Stimulated activated CD4-positive, alpha-beta T cell treated with anti-CD3 and anti-CD28 coated beads, Interleukin-12 subunit alpha, Interleukin-12 subunit beta, amount 100 ng/mL, for 4 hours (primary cell): ENCODE measurements at places on chromosomes 11 and 22.

GRCh38 chr11:73266646-73267020 lies 5.5 kb upstream of the P2RY6 start:
- no peak for DNase-seq

DNA sequence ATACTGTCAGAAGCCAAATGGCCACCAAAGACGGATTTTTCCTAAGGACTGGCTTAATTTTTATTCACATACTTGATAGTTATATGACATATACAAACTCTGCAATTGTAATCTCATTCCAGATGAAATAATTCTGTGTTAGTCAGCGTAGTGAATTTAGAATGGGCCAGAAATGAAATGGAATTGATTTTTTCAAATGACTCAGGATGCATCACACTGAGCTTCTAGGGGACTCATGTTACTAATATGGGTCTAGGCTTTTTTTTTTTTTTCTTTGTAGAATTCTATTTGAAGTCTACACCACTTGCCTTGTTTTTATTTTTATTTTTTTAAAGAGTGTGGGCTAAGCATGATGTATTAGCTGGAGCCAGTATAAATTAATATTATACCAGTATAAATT lies 62.7 kb downstream of the SPECC1L start:
- DNase-seq: no peak

DNA sequence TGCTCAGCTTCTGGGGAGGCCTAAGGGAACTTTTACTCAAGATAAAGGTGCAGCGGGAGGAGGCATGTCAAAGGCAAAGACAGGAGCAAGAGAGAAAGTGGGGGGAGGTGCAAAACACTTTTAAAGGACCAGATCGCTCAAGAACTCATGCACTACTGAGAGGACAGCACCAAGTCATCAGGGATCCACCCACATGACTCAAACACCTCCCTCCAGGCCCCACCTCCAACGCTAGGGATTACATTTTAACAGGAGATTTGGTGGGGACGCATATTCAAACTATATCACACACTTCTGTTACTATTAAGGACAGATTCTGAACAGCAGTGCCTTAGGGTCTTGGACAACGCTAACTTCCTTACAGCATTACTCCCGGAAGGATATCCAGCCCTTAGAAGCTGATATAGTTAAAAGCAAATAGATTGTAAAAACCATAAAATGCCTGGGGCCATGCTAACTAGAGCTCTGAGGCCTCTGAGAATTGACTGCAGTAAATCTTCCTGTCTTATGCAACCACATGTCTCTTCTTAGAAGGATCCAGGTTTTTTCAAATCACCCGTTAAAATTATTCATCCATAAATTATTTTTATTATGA lies 16.7 kb upstream of the ZC3H12C start:
- DNase-seq: no peak

- DNase-seq: no peak
These were observed 40.7 kb downstream of the ZNF202 start for GRCh38 chr11:123700772-123701171.

GRCh38 chr11:58980159-58980843 lies 41.0 kb downstream of the GLYATL1 start:
- DNase-seq: no peak

GRCh38 chr11:116504541-116505297 lies 268.1 kb downstream of the BUD13 start:
- DNase-seq: no peak

DNA sequence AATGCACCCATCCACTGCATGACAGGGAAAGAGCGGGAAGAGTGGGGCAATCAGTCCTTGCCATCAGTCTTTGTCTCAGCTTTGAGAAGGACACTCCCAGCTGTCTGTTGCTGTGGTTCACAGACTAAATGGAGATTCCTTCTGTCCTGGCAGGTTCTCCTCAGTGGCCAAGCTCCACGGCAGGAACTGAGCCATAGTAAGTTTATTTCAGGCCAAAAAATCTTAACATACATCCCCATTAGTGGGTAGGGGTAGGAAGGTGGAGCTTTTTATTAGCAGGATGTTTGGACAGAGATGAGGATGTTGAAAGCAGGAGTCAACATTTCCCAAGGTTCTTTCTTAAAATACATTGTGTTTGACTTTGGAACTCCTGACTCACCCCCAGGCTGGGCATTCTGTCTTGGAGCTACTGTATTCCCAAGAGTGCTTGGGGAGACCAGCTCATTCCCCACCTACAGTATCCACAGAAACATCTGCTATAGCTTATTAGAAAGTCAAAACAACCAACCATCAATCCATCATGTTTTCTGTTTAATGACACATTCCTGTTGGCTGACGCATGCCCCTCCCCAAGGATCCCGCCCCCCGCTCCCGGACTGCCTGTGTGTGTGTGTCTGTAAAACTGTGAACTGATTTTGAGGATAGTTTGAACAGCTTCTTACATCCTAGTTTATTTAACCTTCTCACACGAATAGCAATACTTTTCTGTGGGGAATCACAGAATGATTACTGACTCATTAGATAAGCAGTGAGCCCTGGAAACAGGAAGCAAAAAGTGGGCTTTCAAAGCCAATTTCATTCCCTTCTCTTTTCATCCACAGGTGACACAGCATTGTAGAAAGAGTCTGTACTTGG lies 109.5 kb downstream of the CCDC81 start:
- DNase-seq: no peak

DNA sequence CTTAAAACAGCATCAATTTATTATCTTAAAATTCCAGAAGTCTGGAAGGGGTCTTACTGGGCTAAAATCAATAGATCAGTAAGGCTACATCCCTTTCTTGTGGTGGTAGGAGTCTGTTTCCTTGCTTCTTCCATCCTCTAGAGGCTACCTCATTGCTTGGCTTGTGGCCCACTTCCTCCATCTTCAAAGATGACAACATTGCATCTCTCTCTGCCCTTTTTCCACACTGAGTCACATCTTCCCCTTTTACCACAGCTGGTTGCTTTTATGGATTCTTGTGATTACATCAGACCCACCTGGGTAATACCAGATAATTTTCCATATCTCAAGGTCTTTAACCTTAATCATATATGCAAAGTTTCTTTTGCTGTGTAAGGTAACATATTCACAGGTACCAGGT lies 60.9 kb downstream of the GRIA4 start:
- DNase-seq: no peak

DNA sequence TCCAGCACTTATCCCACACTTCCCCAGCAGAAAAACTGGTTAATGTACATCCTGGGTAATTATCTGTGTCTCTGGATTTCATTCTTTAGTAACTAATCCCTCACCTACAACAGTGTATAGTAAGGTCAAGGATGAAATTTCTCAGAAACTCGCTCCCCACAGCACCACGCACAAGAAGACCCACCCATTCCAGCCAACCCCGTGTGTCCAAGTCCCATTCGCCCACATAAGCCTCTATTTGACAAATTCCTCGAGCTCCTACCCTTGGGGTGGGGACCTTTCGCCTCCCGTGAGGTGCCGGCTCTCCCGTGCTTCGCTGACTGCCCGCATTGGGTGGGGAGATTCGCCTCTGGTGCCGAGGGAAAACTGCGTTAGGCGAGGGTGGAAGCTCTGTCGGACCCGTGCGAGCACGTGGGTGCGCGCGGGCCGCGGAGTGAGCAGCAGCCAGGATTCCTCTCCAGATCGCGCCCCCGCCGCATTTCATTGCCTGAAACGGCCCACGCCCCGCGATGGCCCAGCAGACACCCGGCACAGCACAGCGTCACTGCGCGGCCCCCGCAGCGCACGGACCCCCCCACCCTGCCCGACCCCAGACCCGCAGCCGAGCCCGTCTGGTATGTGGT lies 866 bp downstream of the EXPH5 start:
- DNase-seq: peak; percentile 45

DNA sequence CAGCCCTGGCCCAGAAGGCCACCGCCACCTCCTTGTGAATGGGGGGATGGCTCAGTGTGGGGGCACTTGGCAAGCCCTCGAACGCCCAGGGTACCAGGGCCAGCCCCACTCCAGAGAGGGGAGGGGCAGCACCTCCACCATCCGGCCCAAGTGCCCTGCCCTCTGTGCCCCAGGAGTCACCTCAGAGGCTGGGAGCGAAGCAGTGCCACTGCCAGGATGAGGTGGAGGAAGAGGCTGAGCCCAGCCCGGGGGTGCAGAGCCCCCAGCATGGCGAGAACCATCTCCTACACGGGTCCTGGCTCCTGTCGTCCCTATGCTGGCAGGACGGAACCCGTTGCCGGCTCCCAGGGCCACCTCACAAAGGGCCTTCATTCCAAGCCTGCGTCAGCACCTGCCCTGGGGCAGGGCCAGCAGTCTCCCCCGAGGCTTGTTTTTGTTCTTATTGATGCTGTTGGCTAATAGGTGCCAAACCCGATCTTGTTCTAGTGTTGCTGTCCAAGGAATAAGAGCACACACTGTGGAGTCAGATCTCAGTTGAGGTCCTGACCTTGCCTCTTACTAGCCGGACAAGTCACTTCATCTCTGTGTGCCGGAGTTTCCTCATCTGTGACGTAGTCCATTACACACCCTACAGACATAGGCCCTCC lies at the start of gene FREY1:
Gene FREY1, minus strand, starts transcription at position 307 of the 647 bp plus-strand sequence. Its CDS starts 26 bp downstream, at position 281.
- no peak for DNase-seq

DNA sequence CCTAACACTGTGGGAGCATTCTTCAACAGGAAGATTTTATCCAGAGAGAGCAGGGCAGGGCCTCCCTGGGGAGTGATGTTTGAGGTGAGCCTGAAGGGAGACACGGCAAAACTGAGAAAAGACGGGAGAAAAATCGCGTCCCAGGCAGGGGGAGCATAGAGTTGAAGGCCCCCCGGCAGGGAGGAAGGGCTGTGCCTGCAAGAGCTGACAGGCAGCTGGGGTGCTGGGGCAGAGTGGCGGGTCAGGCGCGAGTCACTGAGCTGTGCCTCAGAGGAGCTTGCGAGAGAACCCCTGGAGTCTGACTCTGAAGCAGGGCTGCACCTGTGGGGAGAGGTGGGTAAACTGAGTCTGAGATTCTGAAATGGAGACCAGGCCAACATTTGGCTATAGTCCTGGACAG lies 14.8 kb downstream of the PKNOX2 start:
- no peak for DNase-seq

DNA sequence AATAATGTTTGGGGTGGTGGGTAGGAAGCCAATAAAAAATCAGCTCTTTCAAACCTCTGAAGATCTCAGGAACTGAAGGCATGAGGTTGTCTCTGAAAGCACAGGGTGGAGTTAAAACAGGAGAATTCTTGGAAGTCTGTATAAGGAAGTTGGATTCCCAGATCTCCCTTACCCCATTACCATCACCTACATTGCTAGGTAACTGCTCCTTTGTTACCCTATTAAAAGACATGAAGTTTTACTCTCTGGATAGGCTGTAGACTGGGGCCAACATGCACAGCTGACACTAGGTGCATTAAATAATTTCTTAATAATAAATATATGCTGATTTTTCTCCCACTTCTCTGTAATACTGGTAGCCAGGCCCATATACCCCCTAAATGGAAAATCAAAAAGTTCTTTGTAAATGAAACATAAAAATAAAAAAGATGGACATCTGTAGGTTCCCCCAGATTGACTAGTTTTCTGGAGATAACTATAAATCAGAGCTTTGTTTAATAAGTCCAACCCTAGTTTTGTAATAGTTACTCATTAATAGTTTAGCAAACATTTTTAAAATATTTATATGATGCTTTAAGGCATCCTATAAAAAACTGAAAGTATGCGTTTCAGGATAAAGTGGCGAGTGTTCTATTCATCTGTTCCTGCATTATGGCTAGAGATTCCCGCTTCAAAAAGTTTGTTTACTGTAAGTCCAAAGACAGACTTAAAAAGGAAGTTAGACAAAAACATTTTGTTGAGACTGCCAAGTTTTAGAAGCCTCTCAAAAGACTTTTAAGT lies 63.8 kb downstream of the KIF18A start:
- no peak for DNase-seq

DNA sequence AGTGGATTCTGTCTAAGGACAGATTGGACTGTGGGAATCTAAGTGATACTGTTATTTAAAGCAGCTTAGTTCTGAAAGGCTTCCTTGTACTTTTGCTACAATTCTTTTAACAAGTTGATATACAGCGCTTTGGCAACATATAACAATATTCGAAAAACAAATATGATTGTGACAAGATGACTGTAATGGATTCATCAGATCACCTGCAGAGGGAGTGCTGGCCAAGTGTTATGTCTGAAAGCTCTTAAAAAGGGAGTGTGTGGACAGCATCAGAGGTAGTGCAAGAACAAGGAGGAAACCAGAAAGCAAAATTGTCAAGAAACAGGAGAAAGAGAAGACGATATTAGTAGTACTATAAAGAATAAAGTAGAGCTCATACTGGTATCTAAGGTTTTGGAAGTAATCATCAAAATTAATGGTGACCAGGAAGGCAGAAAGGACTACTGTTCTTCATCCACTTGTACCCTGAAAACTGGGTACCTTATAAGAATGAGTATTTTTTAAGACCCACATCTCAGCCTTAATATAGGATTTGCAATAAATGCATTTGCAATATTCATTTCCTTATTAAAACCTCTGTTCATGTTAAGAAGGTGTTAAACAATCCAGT lies 1112.0 kb upstream of the CCDC90B start:
- no peak for DNase-seq

DNA sequence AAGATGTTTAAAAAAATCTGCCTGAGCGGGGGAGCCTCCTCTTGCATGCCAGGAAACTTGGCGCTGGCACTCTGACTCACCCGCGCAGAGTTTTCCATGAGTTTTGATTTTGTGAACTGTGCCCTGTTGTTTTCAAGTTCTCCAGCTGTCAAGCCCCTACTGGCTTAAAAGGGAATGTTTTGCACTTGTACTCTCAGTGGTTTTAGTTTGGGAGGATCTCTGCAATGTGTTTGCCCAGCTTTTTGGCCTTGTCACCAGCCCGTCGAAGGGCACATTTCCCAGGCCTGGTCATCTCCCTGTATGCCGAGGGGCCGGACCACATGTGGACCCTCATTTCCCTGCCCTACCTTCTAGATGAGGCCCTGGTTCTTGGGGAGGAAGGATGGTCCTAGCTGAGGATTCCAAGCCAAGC lies 12.2 kb downstream of the MRGPRF start:
- no peak for DNase-seq

- no peak for DNase-seq
These were observed 101.6 kb downstream of the MAML2 start for GRCh38 chr11:96241331-96241841.

DNA sequence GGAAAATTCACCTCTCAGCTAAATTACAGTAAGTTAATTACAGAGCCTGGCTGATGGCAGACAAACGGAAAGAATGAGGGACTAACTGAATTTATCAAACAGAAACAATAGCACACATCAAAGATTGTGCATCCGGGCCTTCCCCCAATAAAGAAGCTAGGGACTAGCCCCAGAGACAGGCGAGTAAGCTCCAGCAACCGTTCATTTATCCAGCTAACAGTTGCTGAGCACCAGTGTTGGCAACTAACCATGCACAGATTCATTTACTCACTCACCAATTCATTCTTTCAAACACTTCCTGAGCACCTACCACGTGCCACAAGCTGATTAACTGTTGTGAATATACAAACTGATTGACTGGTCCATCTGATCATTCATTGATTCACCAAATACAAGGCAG lies 51.2 kb downstream of the SMCO4 start:
- no peak for DNase-seq
